AG08396 (cell line): ENCODE measurements at places on chromosomes 6 and 20.

- no peak for DNase-seq
Observed at GRCh38 chr6:18004256-18004985, 17.0 kb upstream of the KIF13A start.

GRCh38 chr20:2680046-2680445, 12.5 kb upstream of the EBF4 start:
- DNase-seq: no peak

DNA sequence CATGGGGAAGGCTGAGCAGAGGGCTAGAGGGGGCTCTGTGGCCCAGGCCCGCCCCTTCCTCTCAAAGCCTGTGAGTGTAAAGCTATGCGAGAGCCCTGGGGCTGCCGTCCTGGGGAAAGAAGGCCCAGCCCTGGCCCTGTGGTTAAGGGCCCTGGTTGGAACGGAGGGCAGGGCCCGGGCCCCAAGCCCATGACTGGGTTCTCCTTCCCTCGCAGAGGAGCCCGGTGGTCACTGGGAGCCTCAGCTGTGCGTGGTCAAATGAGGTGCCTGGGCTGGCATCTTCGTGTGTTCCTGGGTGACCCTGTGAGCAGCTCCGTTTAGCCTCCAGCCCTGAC, 56.0 kb downstream of the SMOC2 start:
- no peak for DNase-seq

- DNase-seq: no peak
Observed at GRCh38 chr20:8246153-8246552, 114.1 kb downstream of the PLCB1 start.

GRCh38 chr20:25247518-25247955, 348 bp upstream of the PYGB start:
- DNase-seq: peak; percentile 51
